ENCODE measurements at places on chromosomes 11 and 22. TPM values are rescaled to one million over a fixed set of nuclear protein-coding genes. Genes with fewer than 3 reads are reported as not detected.

- DNase-seq = no peak
These were observed 8.0 kb downstream of the RAB6A start for GRCh38 chr11:73752903-73753302.

Gene SYT7
- 3.3 TPM for polyA plus RNA-seq

Gene SYCE3
- not detected for polyA plus RNA-seq

Gene ZC3H7B
- 36.5 TPM for polyA plus RNA-seq

GRCh38 chr11:128341280-128342248, 245.8 kb downstream of the ETS1 start:
- no peak for DNase-seq

Gene UBTFL1
- not detected for polyA plus RNA-seq

DNA sequence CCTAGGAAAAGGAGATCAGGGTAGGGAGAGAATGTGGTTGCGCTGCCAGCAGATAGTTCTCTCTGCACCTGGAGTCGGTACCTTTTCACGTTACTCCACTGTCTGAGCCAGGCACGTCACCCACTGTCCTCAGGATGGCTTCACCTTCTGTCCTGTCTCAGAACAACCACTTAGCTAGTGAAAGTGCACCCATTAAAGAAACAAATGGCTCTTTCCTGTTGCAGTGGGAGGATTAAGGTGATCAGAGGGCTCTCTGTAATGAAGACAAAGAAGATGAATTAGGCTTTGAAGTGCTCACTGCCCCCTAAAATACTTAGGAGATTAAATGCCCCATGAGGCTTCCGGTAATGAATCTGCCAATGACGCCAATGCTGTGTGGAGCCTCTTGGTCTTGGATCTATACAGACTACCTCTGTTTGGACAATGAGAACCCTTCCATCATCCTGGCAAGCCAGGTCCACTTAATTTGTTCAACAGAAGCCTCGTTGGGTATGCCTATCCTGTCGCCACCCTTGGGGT, 113.7 kb downstream of the INSC start:
- no peak for DNase-seq

Gene SLC22A9
- polyA plus RNA-seq = not detected

- DNase-seq = no peak
These were observed 31.9 kb downstream of the RRP8 start for GRCh38 chr11:6571434-6572008.

DNA sequence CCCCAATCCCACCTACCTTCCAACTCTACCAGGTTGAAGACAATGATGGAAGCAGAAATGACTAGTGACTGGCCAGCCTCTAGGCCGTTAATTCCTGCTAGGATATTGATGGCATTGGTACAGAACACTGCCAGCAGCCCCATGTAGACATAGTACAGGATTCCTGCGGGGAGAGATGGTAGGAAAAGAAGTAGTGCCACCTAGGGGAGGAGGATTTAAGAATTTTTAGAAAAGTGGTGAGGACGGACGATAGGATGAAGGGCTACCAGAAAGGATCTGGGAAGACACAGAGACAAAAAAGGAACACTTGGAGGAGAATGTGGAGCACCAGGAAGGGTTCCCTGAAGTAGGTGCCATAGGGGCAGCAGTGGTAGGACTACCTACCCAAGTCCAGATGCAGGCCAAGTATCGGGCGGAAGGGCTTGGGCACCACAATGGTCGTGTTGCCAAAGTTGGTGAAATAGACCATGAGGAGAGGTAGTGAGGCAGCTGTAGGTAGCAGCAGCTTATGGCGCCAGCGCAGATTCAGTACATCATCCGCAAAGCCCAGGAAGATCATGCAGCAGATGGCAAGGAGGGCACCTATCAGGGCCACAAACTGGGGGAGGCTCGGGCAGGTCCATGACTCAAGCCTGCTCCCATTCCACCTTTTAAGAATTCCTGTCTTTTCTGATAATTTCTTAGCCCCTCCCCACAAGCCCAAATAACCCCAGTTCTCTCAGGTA, 1.2 kb downstream of the DPAGT1 start:
- no peak for DNase-seq

Gene PLAAT5
- 3.2 TPM for polyA plus RNA-seq

DNA sequence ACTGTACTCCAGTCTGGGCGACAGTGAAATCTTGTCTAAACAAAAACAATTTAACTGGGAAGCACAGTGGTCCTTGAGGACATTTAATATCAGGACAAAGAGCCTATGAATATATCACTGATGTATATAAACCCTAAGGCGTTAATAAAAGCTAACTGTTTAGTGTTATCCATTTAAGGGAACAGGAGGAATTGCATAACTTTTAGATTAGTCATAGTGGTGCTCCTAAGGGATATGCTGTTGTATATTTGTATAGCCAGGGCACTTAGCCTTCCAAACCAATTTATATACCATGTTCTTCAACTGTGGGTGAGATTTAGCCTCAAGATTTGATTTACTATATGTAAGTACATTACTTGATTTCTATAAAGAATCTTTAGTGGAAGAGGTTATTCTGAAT, 3.0 kb upstream of the CHEK1 start:
- DNase-seq = no peak

GRCh38 chr11:494761-495536, 12.1 kb downstream of the RNH1 start:
- DNase-seq = no peak

DNA sequence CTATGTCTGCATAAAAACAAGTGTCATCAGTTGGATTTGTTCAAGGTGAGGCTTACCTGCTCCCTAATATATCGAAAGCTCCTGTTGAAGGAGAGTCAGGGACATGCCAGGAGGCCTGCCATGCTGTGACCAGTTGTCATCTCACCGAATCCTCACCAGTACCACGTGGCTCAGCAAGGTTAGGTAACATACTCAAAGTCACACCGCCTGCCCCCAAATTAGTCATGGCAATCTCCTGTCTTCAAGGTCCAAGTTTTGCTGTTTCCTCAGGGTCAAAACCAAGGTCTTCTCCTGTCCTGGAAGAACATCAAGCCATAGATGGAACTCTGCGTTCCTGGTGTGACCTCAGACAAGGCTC, 67.8 kb downstream of the IGLL1 start:
- no peak for DNase-seq

Data from forelimb muscle (tissue), 1 donor.